A549 treated with CORT108297 at 1 μM for 4 hours (cell line): ENCODE measurements at places on chromosomes 5 and 9. TPM values are rescaled to one million over a fixed set of nuclear protein-coding genes. Genes with fewer than 3 reads are reported as not detected.

Gene IL9
- not detected in 5 replicates for total RNA-seq

Gene BRD3
- 15.0 to 21.6 TPM (median 19.9 TPM) in 5 replicates for total RNA-seq

Gene RORB
- not detected in 5 replicates for total RNA-seq

Gene AGXT2
- total RNA-seq = not detected in 5 replicates

Gene PCDHGB1
- 1.3 to 2.0 TPM (median 1.8 TPM) in 5 replicates for total RNA-seq

Gene SYNPO
- total RNA-seq = 23.3 to 30.9 TPM (median 28.2 TPM) in 5 replicates

Gene OGN
- total RNA-seq = not detected in 5 replicates

Gene GAPT
- not detected in 5 replicates for total RNA-seq

Gene QRFP
- not detected in 5 replicates for total RNA-seq

Gene SHISAL2B
- 0.18 TPM in 1 of 5 replicates, not detected in the others for total RNA-seq

Gene KIF20A
- total RNA-seq = 40.0 to 48.7 TPM (median 46.6 TPM) in 5 replicates

Gene ACOT12
- 0.16 to 0.35 TPM in 2 of 5 replicates, not detected in the others for total RNA-seq
